ENCODE measurements at places on chromosomes 12 and 14.

GRCh38 chr14:52397844-52398243 is 83.7 kb downstream of the PTGER2 start:
- no peak for DNase-seq

GRCh38 chr12:132561427-132562156 is 48.8 kb downstream of the LRCOL1 start:
- no peak for DNase-seq

- no peak for DNase-seq
Measured at GRCh38 chr12:69948851-69949250, 123.8 kb downstream of the MYRFL start.

- no peak for DNase-seq
Measured at GRCh38 chr14:64459405-64460136, 5.7 kb upstream of the AKAP5 start.

DNA sequence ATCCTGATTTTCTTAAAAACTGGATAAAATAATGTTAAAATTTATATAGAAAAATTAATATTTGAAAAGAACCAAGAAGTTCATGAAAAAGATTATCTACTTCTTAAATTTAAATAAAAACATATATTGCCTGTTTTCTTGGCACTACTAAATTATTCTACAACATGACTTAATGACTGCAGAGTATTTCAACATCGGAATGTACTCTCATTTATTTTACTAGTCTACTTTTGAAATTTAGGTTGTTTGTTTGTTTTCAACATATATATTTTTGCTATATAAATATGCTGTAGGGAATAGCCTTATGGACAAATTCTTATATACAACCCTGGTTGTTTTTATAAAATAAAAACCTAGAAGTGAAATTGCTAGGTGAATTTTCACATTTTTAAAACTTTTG is 231.6 kb downstream of the RAD51B start:
- DNase-seq: no peak

Data from vagina (tissue), 2 donors.